ENCODE measurements at places on chromosomes 4 and X. TPM values are rescaled to one million over a fixed set of nuclear protein-coding genes. Genes with fewer than 3 reads are reported as not detected.

DNA sequence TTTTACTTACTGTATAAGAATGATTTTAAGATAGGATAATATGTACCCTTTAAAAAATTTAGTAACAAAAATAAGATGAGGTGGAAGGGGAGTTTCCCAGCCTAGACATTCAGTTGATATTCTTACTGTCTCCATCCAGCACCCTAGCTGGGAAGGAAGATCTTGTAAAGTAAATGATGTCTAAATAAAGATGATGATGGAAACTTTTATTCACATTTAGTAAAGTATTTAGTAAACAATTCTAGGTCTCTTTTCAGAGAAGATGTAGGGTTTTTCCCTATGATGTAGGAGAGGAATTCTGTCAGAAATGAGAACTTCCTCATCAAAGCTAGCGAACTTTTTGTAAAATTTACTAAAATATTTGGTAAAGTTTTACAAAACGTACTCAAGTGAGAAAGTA lies 136.8 kb downstream of the RAPGEF2 start:
- DNase-seq = no peak

DNA sequence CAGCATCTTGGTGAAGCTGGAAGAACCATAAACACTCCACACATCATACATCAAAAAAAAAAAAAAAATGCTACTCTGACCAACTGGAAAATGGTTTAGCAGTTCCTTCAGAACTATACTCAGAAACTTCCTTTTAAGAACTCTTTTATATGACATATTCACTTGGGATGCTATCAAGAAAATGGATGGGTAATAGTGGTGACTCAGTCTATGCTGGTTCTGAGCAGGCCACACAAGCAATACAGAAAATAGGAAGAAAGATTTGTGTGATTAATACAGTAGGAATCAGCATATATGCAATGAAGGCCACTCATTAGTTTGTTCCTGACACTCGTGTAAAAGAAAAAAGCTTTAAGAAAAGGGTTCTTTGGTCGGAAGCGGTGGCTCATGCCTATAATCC lies 123.5 kb upstream of the FAT4 start:
- no peak for DNase-seq

DNA sequence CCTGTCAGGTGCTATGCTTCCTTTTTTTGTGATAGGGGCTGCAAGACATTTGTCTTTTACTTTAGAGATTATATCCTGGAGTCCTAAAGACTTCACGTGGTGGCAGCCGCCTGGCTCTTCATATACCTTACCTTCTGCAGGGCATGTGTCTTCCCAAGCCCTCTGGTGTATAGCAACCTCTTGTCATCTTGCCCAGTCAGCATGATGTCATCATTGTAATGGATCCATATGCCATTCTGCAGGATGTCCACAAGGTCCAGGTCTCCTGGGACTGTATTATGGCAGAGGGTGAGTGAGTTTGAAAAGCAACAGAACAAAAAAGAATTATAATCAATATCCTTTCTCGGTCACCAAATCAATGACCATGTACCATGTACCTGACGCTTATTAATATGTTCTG lies 82.2 kb upstream of the SCOC start:
- no peak for DNase-seq

DNA sequence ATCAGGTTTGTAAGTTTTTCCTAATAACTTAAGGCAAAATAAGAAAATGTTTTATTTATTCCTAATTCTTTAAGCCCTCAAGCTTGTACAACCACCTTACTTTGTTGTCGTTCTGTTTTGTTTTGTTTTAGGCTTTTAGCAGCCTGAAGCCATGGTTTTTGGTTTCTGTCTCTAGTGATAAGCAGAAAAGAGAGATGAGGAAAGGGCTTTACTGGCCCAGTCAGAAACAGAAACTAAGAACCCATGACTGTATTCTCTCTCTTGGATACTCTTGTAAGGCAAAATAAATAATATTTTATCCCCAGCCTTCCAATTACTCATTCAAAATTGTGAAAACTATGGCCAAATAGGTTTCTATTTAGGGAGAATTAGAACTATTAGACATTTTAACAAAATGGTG lies 29.4 kb downstream of the TBC1D19 start:
- no peak for DNase-seq

DNA sequence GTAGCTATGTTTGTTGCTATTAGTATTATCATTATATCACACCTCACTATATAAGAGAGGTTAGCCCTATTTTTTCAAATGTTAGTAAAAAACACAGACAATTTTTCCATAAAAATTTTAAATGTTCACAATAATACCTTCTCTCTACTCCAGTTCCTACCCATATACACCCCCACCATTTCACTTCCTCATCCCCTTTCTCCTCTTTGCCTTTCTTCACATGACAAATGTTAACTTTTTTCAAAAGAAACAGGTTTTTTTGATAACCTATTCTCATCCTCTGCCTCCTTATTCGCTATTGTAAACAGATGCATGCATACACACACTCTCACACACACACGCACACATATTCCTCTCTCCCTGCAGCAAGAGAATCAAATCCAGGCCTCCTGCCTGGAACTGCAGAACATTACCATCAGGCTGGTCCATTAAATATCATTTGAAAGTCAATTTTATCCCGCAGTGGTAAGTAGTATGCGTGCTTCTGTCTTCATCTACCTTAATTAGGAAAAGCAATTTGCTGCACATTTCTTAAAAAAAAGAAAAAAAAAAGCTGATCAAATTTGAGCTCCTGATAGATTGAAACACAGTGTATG lies 55.5 kb downstream of the MID1IP1 start:
- DNase-seq = no peak

DNA sequence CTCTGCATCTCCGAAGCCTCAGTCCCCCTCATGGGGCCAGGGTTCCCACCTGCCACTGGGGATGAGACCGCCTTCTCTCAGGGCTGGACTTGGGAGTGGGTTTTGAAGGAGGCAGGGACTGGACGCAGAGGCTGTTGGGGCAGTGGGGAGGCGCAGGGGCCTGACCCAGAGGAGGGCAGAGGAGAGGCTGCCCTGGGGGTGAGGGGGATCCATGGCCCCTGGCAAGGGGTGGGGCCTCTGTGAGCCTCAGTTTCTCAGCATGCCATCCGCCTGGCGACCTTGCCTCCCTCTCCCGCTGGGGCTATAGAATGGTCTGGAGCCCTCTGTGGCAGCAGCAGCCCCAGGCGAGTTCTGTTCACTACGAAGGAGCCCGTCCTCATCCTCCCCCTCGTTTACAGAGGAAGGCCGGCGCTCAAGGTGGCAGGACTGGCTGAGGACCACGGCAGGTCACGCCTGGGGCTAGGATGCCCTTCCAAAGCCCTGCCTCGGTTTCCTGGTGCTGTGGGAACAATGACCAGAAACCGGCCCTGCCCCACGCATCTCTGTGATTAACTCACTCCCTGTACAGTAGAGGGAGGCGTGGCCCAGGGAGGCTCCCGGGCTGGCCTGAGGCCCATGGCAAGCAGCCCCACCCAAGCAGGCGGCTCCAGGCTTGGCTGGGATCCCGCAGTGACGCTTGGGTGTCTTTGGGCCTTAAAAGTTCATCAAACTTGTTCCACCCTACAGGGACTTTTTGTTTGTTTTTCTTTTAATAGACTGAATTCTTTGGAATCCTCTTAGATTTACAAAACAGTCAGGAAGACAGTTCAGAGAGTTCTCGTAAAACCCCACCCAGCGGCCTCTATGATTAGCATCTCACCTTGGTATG lies 16.0 kb upstream of the SH3TC1 start:
- DNase-seq = no peak

- no peak for DNase-seq
These were observed 80.4 kb downstream of the SHROOM2 start for GRCh38 chrX:9866633-9867032.

DNA sequence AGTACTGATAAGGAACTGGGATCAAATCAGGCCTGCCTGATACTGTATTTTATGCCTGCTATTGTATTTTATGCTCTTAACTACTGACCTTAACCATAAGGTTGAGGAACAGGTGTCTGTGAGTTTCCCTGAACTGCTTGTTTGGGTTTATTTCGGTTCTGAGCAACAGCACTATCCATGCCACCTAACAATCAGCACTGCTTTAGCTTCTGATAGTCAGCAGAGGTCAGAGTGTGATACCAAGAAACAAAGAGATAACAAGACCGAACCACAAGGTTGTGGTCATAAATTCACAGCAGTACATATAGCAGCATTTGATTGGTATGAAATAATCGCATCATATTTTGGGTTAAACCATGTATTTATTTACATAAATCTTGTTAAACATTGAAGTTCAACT lies 362.2 kb downstream of the FGF13 start:
- no peak for DNase-seq

GRCh38 chrX:46989548-46989947 lies 77.3 kb downstream of the JADE3 start:
- no peak for DNase-seq

DNA sequence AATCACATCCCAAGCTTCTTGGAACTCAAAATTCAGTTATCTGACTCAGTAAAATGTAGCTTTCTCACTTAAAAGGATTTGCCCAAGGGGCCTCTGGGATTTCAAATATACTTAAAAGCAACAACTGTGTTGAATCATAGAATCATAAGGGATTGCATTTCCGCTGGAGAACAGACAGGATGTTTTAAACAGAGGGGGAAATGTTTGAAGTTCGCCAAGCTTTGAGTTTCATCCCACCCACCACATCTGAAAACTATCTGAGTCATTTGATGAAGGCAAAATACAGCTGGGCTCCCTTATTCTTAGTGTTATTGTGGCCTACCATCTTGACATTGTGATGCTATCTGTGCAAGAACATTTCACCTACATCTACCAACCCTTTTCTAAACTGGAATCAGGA lies 73.5 kb downstream of the PPP1R2C start:
- DNase-seq = no peak

DNA sequence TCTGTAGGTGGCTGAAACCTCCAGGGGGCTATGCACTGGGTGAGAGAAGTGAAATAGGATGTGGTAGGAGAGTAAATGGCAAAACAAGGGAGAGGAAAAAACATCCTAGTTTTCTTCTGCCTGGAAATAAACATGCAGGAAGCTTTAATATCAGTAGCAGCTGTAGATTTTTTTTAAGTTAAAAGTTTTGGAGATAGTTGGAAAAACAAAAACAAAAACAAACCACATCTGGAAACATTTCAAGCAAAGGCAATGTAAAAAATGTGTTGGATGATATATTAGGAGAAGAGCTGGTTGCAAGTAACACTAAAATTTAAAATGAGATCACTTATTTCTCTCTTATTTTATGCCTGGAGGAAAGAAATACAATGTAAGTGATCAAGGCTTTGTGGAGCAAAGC lies 388.0 kb downstream of the SPRY1 start:
- no peak for DNase-seq

DNA sequence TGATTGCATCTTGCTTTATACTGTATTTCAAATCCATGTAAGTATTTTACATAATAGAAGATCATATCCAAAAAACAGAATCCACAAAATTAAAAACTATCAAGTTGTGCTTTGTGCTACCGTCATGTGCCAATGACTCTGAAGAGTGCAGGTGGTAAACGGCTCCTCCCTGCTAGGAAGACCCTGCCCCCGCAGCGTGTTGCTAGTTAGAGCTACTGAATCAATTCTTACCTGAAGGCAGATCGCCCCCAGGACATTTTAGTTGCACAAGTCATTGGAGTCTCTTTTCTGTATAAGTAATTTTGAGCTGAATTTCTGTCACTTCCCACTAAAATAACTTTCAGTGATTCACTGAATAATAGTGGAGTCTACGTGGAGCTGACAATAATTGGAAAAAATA lies 599.5 kb upstream of the ZFP42 start:
- no peak for DNase-seq

DNA sequence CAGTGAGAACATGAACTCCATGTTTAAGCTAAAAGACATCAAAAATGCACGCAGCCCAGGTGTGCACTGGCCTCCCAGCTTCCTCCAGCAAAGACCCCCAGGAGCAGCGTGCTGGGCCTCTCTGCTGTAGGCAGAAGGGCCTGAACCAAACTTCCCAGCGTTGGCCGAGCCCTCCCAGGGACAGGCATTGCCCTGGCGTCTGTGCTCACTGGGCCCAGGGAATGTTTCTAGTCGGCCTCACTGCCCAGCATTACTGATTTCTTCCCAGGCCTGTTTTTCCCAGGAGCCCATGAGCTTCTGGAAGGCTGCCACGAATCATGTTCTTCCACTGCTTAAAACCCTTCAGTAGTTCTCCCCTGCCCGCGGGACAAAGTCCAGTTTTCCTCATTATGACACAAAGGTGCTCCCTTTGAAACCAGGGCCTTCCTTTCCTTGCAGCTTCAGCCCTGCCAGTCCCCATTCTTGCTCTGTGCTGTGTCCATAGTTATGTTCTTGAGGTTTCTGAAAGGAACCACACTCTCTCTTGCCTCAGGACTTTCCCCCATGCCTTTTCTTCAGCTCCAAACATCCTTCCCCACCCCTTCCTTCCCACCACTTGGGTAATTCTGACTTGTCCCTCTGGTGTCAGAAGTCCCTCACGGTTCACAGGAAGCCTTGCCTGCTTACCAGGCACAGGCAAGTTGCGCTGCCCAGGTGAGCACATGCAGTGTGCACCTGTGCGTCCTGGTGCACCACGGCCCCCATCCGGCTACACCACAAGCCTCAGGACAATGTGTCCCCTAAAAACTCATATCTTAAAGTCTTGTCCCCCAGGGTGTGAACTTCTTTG lies 93.4 kb upstream of the ENPP6 start:
- DNase-seq = no peak

GRCh38 chr4:109040441-109040840 lies 262.0 kb downstream of the COL25A1 start:
- DNase-seq = no peak

- no peak for DNase-seq
These were observed 253.7 kb downstream of the GRXCR1 start for GRCh38 chr4:43146198-43146597.

DNA sequence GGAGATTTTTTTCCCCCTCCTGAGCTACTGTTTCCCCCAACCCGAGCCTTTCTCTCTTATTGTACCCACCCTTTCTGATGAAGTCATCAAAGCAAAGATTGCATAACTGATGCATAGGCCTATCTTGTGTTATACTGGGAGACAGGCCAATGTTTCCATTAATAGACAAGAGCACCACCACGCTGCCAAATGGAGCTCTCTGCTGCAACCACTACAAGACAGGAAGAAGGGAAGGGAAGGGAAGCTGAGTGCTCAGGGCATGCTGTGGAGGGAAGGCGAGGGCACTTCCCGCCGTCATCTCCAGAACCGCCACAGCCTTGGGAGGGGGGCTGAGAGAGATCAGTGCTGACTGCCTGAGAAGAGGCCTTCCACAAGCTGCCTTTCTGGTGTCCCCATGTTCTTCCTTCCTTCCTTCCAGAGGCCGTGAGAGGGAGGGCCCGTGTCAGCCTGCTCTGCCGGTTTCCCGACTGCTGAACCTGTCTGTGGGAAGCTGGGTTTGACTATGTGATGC lies 75.0 kb downstream of the MGST2 start:
- no peak for DNase-seq

RHOXF1 gene
- total RNA-seq = not detected

NCAPG gene
- 6.2 TPM for total RNA-seq

PRR32 gene
- not detected for total RNA-seq

MAGEC2 gene
- total RNA-seq = not detected

SPARCL1 gene
- total RNA-seq = 0.89 TPM

HTN3 gene
- total RNA-seq = not detected

GAB3 gene
- 0.82 TPM for total RNA-seq

GAGE12H gene
- total RNA-seq = not detected

TLR6 gene
- total RNA-seq = 1.3 TPM

AWAT2 gene
- not detected for total RNA-seq

DMD gene
- total RNA-seq = 2.5 TPM

ETDA gene
- not detected for total RNA-seq

FTSJ1 gene
- total RNA-seq = 91.4 TPM

HPGDS gene
- not detected for total RNA-seq

NHSL2 gene
- 1.6 TPM for total RNA-seq

Measured in kidney epithelial cell (primary cell).